Left forelimb (tissue), 1 donor: ENCODE measurements at places on chromosomes 6 and 20.

DNA sequence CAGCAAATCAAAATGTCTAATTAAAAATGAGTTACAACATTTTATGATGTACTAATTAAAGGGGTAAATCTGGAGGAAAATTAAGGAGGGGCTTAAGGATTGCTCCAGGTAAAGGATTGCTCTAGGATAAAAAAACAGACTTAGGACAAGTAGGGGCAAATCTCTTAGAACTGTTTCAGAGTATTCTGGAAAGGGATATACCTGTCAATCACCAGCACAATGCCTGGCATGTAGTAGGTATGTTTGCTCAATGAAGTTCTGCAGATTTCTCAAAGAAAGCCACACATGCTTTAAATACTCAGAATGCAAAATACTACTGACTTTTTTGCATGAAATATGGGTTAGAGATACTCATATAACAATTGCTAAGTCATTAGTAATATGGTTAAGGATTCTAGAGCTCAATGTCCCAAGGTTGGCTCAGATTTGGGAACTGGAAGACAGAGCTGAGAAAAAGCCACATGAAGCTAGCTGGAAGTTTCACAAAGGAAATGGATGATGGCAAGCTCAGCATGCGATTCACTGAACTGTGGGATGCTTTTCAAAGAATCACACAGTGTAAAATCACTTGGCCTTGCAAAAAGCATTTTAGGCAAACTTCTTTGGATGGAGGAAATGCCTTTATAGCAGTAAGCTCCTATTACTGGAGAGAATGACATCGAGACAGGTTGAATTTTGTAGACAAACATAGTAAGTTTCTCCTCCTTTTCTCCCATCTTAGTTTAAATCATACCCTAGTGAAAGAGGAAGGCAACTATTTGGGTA is 72.8 kb downstream of the MAP3K5 start:
- DNase-seq = no peak

- peak; percentile 75 for DNase-seq
These were observed at the start of gene RSPH9 for GRCh38 chr6:43644940-43645612. Gene RSPH9 (plus strand): TSS chr6:43645036. CDS start chr6:43645099, 63 bp downstream.

DNA sequence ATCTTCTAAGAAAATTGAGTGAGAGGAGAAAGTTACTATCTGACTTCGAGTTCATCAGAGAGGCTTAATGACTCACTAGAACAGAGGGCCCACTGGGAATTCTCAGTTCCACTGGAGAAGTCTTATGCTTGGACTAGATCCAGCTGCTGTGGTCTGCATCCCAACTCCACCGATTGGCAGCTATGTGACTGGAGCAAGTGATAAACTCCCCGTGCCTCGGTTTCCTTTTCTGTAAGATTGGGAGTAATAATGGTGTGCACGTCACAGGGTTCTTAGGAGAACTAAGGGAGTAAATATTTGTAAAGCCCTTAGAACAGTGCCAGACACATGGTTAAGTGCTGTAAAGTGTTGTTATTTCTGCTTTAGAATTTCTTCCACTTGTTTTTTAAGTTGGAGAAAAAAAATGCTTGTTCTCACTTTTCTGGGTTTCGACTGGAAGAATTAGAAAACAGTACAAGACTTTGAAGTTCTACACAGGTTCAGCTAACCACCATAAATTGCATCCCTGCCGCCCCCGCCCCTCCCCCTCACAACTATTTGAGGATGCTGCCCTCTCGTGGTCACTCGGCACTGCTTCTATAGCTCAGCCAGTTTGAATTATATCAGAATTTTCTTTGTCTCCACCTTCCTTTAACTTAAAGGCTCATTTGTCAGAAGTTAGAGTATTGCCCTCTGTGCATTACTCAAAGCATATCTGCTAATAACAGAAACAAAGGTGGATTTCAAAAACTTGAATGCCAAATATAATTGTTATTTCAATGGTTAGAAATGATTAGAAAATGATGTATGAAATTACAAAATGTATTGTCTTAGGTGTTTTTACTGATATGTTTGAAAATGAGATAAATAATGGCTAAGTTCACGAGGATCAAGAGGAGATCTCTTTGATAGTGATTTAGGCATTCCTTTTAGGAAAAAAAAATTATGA is 95.0 kb upstream of the IFNGR1 start:
- peak; percentile 80 for DNase-seq

DNA sequence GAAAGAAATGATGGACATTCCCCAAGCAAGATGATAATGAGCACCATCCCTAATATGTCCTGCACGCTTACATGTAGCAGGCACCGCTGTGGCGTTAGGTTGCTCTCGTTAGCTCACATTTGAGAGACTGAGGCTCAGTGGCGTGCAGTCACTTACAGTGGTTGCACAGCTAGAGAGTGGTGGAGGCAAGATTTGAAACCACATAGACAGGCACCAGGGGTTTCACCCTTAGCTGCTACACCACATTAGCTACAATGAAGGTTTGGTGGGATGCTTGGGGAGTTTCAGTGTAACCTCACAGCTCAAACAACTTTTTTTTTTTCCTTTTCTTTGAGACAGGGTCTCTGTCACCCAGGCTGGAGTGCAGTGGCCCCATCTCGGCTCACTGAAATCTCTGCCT is 3.7 kb downstream of the COX4I2 start:
- DNase-seq = no peak

- DNase-seq = no peak
These were observed 544.1 kb upstream of the FLRT3 start for GRCh38 chr20:14881518-14881917.

- DNase-seq = no peak
These were observed 28.8 kb downstream of the PDE7B start for GRCh38 chr6:135880066-135880972.

DNA sequence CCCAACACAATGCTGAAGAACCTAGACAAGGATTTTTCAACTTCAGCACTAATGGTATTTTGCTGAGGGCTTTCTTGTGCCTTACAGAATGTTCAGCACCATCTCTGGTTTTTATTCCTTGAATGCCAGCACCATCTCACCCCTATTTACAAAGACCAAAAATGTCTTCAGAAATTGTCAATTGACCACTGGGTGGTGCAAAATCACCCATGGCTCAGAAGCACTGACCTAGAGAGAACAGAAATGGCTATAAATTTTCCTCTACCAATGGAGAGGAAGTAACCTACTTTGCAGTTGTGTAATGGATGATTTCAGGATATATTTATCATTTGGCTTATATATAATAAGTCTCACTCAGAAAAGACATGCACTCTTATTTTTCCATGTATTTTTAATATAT is 431.0 kb upstream of the IRAK1BP1 start:
- DNase-seq = no peak

DNA sequence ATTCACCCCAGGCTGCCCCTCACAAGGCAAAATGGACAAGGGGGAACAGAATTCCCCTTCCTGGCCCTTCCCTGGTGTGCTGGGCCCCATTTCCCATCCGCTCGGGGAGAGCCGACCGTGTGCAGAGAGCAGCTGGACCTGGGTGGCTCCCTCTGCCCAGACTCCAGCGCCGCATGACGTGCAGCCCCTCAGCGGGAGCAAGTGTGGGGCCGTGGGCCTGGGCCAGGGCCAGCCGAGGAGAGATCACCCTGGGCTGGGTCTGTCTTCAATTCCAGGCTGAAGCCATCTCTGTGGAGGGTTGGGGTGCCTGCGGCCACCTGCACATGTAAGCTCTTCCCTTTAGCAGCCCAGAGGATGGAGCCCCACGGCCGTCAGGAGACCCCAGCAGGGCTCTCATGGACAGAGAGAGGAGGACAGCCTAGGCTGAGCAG is 241.8 kb downstream of the TTLL2 start:
- DNase-seq = peak; percentile 64

DNA sequence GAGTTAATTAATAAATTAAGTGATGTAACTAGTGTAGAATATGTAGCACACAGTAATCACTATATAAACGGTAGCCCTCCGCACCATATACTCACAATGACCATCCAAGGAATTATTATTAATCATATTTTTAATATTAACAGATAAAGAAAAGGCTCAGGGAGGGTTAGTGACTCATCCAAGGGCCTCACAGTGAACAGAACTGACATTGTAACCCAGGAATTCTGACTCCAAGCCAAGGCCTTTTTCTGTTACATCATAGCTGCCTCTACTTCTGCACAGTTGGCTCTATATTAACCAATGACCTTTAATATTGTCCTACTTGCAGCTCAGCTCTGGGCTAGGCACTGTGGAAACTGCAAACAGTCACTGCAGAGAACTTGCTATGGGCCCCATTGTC is 117.5 kb upstream of the SIRPG start:
- no peak for DNase-seq

DNA sequence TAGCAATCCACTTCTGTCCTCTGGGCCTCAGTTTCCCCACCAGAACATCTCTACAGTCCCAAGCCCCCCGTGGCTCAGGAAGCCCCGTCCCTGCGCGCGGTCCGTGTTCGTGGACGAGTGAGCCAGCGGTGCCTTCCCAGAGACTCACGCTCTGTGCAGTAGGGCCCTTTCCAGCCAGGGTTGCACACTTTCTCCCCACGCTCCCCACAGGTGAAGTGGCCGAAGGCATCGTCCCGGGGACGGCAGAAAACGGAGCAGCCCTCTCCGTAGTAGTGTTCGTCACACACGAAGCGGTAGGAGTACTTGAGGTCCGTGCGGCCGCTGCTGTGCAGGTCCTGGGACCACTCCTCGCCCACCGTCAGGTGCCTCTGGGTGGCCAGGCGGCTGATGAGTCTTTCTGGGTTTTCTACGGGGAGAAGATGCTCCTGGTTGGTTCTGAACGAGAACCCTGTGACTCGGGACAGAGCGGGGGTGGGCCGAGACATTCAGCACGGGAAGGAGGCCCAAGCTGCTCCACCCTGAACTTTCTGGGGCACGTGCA is 2.7 kb downstream of the DLL1 start:
- no peak for DNase-seq

GRCh38 chr20:33312583-33312982 is 29.6 kb downstream of the BPIFB1 start:
- no peak for DNase-seq
